Fibroblast of lung (primary cell): ENCODE measurements at places on chromosomes 3 and 15. TPM values are rescaled to one million over a fixed set of nuclear protein-coding genes. Genes with fewer than 3 reads are reported as not detected.

- DNase-seq, result no peak
Observed at GRCh38 chr15:89406940-89407607, 72.5 kb upstream of the POLG start.

ACAD9 gene
- polyA plus RNA-seq, result 33.6 and 45.3 TPM in 2 replicates

P2RY12 gene
- polyA plus RNA-seq, result 0.34 and 0.45 TPM in 2 replicates

ITGA11 gene
- 2.6 and 21.5 TPM in 2 replicates for polyA plus RNA-seq

PGBD4 gene
- polyA plus RNA-seq, result 1.4 and 1.6 TPM in 2 replicates

- no peak for DNase-seq
Observed at GRCh38 chr3:37556789-37557301, 304.8 kb upstream of the CTDSPL start.

TAGLN3 gene
- polyA plus RNA-seq, result 0.10 and 1.2 TPM in 2 replicates

DNA sequence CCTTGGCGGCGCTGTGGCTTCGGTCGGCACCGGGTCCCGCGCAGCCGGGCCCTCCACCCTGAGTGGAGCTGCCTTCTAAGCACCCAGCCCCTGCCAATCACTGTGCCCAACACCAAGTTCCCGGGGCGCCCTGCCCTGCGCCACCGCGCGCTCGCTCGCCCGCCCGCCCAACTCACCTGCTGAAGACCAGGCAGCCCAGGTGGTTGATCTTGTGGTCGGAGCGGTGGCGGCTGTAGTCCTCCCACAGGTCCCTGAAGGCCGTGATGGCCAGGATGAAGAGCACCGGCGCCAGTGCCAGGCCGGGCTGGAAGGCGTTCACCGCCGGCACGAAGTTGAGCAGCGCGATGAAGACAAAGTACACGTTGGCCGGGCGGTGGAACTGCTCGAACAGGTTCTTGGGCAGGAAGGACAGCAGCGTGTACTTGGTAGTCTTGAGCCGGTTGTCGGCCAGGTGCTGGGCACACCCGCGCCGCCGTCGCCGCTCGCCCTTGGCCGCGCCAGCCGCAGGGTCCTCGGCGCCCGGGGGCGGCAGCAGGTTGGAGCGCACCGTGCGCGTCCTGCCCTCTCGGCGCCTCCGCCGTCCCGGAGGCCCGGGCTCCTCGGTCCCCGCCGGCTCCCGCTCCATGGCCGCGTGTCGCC, 536 bp downstream of the ATP10A start:
- peak; percentile 34 for DNase-seq

MAP3K13 gene
- 22.3 and 28.2 TPM in 2 replicates for polyA plus RNA-seq

GRCh38 chr15:64542091-64542490, 81.7 kb downstream of the ZNF609 start:
- no peak for DNase-seq

ITIH1 gene
- not detected in 2 replicates for polyA plus RNA-seq

CPN2 gene
- not detected in 2 replicates for polyA plus RNA-seq

DNAH12 gene
- 0.06 and 0.12 TPM in 2 replicates for polyA plus RNA-seq

DNA sequence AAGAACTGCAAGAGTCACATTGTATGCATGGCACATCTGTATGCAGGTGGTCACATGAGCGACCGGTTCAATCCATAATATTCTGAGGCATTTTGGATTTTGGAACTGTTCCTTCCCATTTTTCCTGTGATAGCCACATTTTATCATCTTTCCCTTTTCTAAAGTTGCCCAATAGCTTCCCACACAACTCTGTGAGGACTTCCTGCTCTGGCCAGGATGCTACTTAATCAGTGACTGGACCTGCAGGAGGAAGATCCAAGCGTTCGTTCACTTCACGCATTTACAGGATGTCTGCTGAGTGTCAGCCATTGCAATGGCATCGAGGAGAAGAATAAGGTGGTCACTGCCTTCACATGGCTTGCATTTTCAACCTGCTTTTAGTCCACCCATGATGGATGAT, 9.8 kb downstream of the KLHL6 start:
- no peak for DNase-seq

GRCh38 chr3:178851564-178851963, 220.0 kb downstream of the ZMAT3 start:
- DNase-seq, result no peak

SPINT1 gene
- 0.09 and 0.16 TPM in 2 replicates for polyA plus RNA-seq

- no peak for DNase-seq
Observed at GRCh38 chr3:197955892-197956477, 4.0 kb upstream of the LMLN start.

STT3B gene
- polyA plus RNA-seq, result 120 and 145 TPM in 2 replicates

LTF gene
- not detected in 2 replicates for polyA plus RNA-seq

NR2E3 gene
- 0.05 and 0.08 TPM in 2 replicates for polyA plus RNA-seq

DNA sequence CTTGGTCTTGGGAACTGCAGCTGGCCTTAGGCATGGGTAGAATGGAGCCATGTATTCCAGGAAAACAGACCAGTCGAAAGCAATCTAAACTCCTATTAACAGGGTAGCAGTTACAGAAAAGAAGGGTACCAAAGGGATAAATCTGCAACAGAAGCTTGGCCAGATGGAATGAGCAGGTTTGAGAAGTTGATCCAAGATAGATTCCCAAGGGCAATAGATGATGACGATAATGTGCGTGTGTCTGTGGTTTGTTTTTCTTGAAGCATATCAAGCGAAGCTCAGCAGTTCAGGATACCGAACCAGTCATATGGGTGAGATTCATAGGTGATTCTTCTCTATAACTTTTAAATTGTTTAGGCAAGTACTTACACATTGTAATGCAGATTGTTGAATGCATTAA, 203.8 kb upstream of the SEMA6D start:
- no peak for DNase-seq

DNA sequence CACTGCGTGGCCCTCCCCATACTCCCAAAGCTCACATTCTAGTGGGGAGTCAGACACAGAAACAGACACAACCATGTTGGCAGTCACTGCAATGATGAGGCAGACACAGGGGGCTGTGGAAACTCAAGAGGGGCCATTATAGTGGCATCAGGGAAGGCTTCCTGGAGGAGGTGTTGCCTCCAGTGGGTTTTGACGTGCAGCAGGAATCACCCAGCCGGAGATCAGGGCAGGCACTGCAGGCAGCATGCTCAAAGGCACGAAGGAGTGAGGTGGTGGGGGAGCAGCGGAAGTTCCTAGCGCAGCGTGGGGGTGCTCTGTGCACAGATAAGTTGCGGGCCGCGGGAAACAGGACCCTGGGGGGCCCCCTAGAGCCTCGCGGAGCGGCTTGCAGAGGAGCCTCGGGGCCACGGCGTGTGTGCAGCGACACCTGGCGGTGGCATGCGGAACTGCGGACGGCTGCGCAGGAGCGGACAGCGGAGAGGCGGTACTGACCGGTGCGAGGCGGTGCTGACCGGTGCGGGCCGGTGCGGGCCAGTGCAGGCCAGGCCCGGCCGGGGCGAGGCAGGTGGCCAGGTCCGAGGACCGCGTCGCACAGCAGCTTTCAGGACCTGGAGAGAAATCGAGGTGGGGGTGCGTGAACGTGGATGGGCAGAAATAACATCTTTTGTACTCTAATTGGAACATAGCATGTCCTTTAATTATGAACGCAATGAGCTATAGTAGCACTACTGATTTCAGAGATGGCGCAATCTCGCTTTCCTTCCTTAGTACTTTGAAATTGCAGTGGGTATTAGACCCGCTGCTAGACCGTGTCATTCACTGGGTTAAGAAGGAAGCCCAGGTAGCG, 101.5 kb downstream of the FBLN2 start:
- peak; percentile 52 for DNase-seq

ISLR gene
- 17.3 and 34.0 TPM in 2 replicates for polyA plus RNA-seq

DNA sequence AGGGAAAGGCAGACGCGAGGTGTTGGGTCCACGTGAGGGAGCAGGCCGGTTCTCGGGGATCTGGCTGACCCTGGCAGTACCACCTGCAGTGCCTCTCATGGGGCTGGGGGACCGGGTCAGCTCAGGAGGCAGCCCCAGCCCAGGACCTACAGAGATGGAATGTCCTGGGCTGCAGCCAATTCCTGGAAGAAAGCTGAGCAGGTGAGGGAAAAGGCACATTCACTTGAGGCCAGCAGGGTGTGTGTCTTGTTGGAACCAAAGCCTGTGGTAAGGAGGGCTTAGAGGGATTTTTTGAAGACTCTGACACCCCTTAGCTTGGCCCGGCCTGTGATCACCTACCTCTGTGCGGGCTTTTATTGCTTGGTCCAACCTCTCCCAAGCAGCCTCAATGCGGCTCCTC, 15.8 kb downstream of the PLA2G4B start:
- no peak for DNase-seq

DNA sequence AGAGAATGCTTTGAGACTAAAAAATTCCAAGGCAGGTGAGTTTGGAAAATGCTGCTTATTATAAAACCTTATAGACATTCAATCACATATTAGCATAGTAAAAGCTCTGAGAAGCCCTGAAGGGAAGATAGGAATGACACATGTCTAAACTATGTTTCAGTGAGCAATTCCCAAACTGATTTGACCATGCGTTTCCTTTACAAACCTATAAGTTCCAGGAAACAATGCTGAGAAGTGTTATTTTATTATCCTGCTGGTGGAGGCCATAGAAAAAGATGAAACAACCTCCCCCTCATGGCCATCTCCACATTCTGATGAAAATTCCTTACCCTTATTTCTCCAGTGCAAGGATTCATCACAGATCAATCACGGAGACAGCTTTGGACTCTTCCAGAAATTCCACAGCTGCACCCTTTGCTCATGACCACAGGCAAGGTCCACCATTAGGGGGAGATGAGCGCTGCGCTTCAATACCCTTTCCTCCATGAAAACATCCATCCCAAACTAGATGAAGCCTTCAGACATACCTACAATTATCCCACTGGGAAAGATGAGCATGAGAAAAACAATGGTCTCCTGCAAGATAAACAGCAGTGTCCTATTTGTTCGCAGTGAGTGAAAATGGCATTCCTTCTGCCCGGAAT, 372.1 kb downstream of the MAGI1 start:
- peak; percentile 44 for DNase-seq

KLHL6 gene
- not detected in 2 replicates for polyA plus RNA-seq

DNA sequence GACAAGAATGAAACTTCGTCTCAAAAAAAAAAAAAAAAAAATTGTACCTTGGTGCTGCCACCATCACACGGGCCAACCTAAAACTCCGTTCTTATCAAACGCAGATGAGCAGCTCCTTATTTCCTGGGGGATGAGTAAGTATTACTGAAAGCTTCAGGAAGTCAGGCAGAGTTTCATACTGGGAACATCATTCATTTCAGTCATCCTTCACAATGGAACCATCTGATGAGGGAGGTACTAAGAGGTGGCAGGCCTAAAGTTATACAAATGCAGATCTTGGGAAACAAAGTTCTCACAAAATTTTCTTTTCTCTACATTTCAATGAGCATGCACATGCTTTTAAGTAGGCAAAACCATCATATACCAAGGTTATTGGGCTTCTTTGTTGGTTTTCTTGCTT, 636.0 kb upstream of the LMCD1 start:
- no peak for DNase-seq

CATSPER2 gene
- 0.84 and 0.85 TPM in 2 replicates for polyA plus RNA-seq

IQCH gene
- 1.3 and 1.7 TPM in 2 replicates for polyA plus RNA-seq

GRCh38 chr3:132788301-132788671, 66.1 kb upstream of the NPHP3 start:
- peak; percentile 97 for DNase-seq

GRCh38 chr3:138902171-138902570, 44.8 kb downstream of the FOXL2 start:
- DNase-seq, result no peak

GRCh38 chr3:31057891-31058290, 163.4 kb upstream of the GADL1 start:
- no peak for DNase-seq

DNA sequence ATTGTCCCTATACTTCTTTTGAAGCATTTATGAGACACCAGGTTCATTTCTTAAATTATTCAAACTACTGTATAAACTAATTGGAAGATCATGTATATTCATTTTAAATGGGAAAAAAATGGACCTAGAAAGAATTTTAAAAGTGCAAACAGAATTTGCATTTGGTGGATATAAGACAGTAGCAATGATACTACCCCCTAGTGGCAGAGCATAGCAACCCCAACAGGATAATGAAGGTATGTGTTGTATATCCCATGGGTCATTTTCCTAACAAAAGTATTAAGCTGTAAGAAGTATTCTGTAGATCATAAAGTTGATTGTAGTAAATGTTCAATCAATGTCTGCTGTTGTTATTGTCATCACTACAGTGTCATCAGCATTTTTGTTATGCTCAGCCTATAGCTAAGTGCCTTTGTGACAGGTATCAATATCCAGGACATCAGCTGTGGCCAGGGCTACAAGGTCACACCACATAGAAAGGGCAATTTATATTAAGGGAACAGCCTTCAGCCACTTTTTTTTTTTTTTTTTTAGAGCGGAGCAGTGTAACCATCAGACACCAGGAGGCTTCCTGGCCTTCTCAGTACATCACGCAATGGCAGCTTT, 175.8 kb downstream of the FOXB1 start:
- DNase-seq, result peak; percentile 73

DNA sequence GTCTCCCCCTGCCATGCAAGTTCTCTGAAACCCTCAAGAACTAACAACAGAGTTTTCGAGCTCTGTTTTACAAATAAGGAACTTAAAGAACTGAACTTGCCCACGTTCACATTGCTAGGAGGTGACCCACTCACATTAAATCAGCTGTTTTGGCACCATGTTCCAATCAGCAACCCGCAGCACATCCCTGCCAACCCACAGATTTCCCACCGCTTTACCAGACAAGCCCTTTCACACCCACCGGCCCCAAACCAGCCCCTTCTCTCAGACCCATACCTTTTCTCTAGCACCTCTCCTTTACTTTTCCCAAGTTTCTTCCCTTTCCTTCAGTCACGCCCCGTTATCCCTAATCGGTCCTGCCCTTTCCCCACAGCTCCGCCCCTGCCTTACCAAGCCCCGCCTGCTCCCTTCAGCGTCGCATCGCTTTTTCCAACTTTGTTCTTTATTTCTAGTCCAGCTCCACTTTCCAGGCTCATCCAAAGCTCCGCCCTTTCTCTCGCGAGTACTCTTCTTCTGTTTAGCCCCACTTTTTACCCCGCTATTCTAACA, 804 bp upstream of the BRPF1 start:
- no peak for DNase-seq

GCHFR gene
- 1.4 and 1.6 TPM in 2 replicates for polyA plus RNA-seq

ITPKA gene
- 0.32 and 2.9 TPM in 2 replicates for polyA plus RNA-seq

- no peak for DNase-seq
Observed at GRCh38 chr15:66017792-66018487, 148.6 kb downstream of the RAB11A start.

GRCh38 chr15:101242160-101242998, 9.5 kb downstream of the CHSY1 start:
- no peak for DNase-seq

- DNase-seq, result no peak
Observed at GRCh38 chr15:77352887-77353286, 67.0 kb downstream of the PEAK1 start.

DNA sequence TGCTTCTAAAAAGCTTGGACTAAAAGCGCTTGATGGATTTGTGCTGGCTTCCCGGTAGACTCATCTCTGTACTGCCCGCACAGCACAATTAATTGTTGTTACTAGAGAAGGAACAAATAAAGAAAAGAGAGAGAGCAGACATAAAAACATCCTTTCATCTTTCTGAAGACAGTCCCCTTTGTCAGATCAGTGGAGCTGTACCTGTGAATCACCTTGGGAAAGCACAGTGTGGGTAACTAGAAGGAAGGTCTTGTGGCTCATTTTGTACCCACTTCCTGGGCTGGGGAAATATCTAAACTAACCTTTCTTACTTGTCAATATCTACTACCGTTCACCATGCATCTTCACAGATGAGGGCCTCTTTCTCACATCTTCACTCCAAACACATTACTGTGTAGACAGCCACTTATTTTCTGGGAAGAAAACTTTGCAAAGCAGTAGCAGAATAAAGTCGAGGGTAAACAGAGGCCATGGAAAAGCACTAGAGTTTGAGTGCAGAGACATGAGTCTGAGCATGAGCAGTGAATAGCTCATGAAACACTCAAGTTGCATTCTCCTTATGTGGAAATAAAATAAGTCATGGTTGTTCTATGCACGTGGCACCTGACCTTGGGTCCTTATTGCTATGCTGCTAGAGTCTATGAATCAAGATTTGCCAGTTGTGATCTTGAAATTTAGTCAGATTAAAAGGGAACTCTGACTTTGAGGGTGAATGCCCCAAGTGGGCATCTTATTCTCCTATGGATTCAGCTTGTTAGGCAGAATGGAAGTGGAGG, 169.3 kb downstream of the LPP start:
- no peak for DNase-seq
